ENCODE measurements at places on chromosomes 5 and 9.

DNA sequence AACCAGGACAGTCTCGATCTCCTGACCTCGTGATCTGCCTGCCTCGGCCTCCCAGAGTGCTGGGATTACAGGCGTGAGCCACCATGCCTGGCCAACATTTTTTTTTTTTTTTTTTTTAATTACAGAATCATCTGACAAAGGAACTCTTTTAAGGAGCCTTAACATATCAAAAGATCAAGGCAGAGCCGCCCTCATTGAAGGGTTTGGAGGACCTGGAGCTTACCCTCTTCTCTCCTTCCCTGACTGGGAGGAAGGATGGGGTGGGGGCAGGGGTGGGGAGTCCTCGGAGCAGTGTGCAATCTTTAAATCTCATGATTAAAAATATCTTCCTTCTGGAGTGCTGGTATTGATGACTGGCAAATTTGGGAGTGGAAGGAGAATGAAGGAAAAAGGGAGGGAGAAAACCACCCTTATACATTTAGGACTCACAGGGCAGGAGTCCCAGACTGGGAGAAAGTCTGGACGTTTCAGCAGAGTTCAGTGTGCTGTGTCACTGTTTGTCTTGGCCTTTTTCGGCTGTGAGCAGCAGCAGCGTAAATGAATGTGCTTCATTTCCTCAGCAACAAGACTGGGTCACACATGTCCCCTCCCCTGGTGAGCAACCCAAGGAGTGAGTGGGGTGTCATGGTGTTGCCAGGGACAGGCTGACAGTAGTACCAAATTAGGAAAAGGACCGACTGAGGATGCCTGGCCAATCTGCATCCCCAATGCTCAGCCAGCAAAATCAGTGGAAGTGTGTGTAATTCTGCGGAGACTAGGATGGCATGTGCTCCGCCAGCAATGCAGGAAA lies 115.3 kb upstream of the BNC2 start:
- H3K4me3 ChIP-seq = no peak overlapping the region
- H3K4me1 ChIP-seq = peaks cover 33% of the 10 kb centered on the region
- peaks cover 8% of the 10 kb centered on the region for H3K27me3 ChIP-seq
- no peak for DNase-seq
- peak overlapping the region; percentile 84 for H3K27ac ChIP-seq

GRCh38 chr9:37966412-37967013 lies 62.6 kb upstream of the SLC25A51 start:
- no peak for DNase-seq
- H3K27me3 ChIP-seq = peaks cover 3% of the 10 kb centered on the region
- H3K27ac ChIP-seq = no peak overlapping the region
- no peaks in the 10 kb centered on the region for H3K36me3 ChIP-seq
- H3K4me3 ChIP-seq = no peak overlapping the region
- H3K4me1 ChIP-seq = no peaks in the 10 kb centered on the region

GRCh38 chr5:67205981-67206380 lies 9.4 kb upstream of the CD180 start:
- H3K27ac ChIP-seq = no peak overlapping the region
- peaks cover 5% of the 10 kb centered on the region for H3K27me3 ChIP-seq
- peaks cover 5% of the 10 kb centered on the region for H3K36me3 ChIP-seq
- no peak overlapping the region for H3K4me3 ChIP-seq

DNA sequence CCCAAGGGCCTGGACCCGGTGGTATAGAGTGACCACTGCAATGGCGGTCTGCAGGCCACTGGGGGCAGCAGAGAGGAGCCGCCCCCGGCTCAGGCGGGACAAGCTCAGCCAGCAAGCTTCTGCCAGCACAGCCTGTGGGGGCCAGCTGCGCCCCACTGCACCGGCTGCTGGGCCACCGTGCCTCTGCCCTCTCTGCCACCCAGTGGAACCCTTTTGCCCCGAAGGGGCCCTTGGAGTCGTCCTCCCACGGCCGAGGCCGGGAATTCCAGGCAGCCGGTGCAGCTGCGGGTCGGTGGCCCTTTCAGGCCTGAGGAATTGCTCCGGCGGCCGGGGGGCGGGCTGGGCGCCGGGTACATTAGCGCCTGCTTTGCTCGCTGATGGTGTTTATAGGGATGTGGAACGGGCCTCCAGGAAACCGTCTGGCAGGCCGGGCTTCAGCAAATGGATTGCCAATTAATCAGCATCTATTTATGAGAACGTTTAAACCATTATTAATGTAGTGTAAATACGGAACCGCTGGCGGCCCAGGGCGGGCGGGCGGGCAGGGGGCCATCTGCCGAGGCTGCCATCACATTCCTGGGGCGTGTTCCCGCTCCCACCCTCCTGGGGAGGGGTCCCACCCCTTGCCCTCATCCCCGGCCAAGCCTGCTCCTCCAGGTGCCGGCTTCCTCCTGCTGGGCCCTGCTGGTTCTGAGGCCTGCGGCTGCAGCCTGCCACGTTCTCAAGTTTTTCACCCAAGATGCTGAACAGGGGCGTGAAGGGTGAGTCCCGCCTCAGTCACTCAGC lies 127.4 kb downstream of the BARX1 start:
- peaks cover 42% of the 10 kb centered on the region for H3K27me3 ChIP-seq
- DNase-seq = peak; percentile 79
- H3K4me1 ChIP-seq = peaks cover 13% of the 10 kb centered on the region
- H3K27ac ChIP-seq = no peak overlapping the region
- H3K4me3 ChIP-seq = no peak overlapping the region

DNA sequence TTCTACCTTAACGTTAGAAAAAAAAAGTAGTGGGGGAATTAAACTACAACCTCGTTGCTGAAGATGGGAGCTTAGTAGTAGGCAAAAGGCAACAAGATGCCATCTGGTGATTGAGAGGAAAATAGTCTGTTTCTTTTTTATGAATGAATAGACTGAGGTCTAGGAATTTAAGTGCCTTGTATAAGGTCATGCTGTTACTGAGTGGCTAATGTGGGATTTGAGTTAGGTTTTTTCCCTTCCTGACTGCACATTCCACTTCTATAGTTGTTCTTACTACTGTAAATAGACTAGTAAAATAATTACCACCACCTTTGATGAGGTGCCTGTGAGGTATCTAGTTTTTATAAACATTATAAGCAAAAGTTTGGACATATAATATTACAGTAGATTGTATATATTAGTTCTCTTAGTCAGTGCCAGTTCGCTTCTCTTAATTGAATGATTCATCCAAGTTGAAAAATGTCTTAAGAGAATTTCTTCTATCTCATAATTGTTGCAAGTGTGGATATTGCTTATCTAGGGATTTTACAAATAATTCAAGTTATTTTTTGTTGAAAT lies 19.1 kb downstream of the FSD1L start:
- no peak for DNase-seq
- no peak overlapping the region for H3K4me3 ChIP-seq
- no peak overlapping the region for H3K27ac ChIP-seq

GRCh38 chr5:72991394-72991793 lies 35.6 kb downstream of the FCHO2 start:
- H3K4me3 ChIP-seq = no peak overlapping the region
- H3K36me3 ChIP-seq = peaks cover 60% of the 10 kb centered on the region
- H3K27me3 ChIP-seq = no peaks in the 10 kb centered on the region

GRCh38 chr9:6243746-6244145 lies 28.1 kb downstream of the IL33 start:
- H3K27me3 ChIP-seq = peaks cover 7% of the 10 kb centered on the region
- no peaks in the 10 kb centered on the region for H3K4me1 ChIP-seq
- no peak for DNase-seq
- no peaks in the 10 kb centered on the region for H3K36me3 ChIP-seq
- no peak overlapping the region for H3K4me3 ChIP-seq
- no peak overlapping the region for H3K27ac ChIP-seq

DNA sequence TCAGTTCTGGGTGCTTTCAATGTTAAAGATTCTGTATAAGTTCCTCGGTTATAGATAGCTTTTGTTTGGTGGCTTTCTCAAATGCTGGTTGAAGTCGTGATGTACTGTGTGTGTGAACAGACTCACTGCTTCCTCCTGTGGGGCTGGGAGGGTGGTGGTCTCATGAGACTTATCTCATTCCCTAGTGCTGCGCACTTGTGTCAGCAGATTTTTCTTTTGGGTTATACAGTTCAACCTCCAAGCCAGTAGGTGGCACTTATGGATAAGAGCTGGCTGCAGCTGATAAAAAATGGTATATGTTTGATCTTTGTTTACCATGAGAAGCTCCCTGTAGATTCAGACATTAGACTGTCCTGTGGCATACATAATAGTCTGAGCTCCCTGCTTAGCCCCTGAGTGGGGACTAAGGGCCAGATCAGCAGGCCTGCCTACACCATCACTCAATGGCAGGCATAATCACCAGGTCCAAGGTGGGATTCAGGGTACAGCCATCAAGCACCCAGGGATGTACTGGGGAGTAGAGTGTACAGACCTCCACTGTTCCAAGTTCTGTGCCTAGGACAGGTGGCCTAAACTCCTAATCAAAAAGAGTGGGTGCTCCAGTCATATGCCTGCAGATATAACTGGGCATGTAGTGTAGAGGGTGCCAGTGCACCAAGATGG lies 174.2 kb downstream of the OXCT1 start:
- no peak for DNase-seq
- no peaks in the 10 kb centered on the region for H3K4me1 ChIP-seq
- no peaks in the 10 kb centered on the region for H3K36me3 ChIP-seq
- no peaks in the 10 kb centered on the region for H3K27me3 ChIP-seq

DNA sequence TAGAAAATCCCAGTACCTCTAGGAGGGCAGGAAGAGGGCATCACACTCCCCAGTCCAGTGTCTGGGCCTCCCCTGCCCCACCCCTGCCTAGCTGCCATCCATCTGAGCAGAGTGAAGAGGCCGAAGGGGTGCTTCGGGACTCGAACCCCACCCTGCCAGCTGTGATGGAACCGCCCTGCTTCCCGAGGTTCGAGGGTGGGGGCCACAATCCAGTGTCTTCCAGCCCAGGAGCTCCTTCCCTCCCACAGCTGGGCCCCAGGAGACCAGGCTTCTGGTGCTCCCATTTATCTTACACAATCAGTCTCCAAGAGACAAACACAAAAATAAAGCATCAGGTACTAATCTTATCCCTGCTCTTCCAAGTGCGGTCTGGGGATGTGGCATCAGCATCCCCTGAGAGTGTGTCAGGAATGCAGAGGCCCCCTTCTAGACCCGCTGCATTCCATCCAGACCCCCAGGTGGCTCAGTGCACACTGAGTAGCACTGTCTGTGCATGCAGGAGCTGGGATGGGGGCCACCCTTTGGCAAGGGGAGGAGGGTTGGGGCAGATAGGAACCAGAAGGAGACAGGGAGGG lies 122.8 kb upstream of the TBC1D2 start:
- peaks cover 16% of the 10 kb centered on the region for H3K4me1 ChIP-seq
- no peak overlapping the region for H3K27ac ChIP-seq
- DNase-seq = no peak
- H3K4me3 ChIP-seq = no peak overlapping the region

GRCh38 chr9:134458207-134459108 lies 132.2 kb downstream of the RXRA start:
- DNase-seq = no peak
- H3K4me1 ChIP-seq = peaks cover 44% of the 10 kb centered on the region

- peaks cover 3% of the 10 kb centered on the region for H3K27me3 ChIP-seq
- no peak overlapping the region for H3K4me3 ChIP-seq
- peaks cover 23% of the 10 kb centered on the region for H3K4me1 ChIP-seq
- peaks cover 14% of the 10 kb centered on the region for H3K36me3 ChIP-seq
- H3K27ac ChIP-seq = no peak overlapping the region
- no peak for DNase-seq
These were observed 107.2 kb upstream of the TXNDC8 start for GRCh38 chr9:110444911-110445310.

DNA sequence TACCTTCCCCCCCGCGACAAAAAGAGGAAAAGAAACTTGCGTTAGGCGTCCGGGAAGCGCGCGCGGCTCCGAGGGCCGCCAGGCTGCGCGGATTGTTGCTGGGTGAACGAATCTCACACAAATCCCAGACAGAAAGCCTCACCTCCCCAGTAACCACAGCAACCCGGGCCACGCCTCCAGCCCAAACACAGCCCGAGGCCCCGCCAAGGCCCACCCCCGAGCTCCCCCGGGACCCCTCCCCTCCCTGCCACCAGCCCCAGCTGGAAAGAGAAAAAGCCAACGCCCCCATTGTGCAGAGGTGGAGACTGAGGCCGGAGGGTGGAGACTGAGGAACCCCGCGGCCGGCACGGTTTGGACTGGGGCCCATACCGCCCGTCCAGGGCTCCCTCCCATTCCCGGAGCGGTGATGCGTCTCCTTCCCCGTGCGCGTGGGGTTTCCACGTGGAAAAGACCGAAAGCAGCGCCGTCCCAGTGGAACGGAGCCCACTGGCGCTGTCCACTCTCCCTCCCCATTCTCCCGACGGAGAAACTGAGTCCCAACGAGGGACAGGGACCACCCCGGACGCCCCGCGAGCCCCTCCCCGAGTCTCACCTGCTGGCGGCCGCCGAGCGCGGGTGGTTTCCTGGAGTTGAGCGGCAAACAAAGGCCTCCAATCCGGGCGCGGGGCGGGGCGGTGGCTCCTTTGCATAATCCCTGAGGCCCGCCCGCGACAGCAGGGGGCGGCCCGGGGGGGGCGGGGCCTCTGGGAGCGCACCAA lies 10.2 kb upstream of the AKNA start:
- no peak overlapping the region for H3K27ac ChIP-seq
- H3K36me3 ChIP-seq = no peaks in the 10 kb centered on the region
- peak overlapping the region; percentile 92 for H3K4me3 ChIP-seq
- H3K27me3 ChIP-seq = peaks cover 15% of the 10 kb centered on the region

- DNase-seq = no peak
- H3K4me1 ChIP-seq = peaks cover 41% of the 10 kb centered on the region
- no peaks in the 10 kb centered on the region for H3K36me3 ChIP-seq
- peaks cover 21% of the 10 kb centered on the region for H3K27me3 ChIP-seq
These were observed 19.9 kb downstream of the TNFSF8 start for GRCh38 chr9:114910541-114910940.

DNA sequence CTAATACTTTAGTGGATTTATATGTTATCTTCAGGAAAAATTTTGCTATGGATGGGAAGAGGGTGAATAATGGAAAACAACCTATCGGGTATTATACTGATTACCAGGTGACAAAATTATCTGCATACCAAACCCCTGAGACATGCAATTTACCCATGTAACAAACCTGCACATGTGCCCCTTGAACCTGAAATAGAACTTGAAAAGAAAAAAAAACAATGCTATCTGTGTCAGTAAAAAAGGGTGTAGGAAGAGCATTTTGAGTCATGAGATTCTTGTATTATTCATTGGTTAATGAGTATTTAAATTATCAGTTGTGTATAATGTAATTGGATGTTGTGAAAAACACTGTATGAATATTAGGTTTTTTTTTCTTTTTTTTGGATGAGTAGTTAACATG lies 75.4 kb downstream of the PRR16 start:
- H3K27ac ChIP-seq = no peak overlapping the region
- H3K4me3 ChIP-seq = no peak overlapping the region
- no peaks in the 10 kb centered on the region for H3K27me3 ChIP-seq
- no peaks in the 10 kb centered on the region for H3K4me1 ChIP-seq
